ENCODE measurements at places on chromosomes 6 and 20.
A peak's percentile ranks its signal among the peaks of the same experiment; 100 is the strongest.

GRCh38 chr6:135228486-135228885 is 47.4 kb downstream of the MYB start:
- DNase-seq = no peak

GRCh38 chr6:14757418-14757817 is 488.5 kb upstream of the JARID2 start:
- no peak for DNase-seq

- no peak for DNase-seq
Measured at GRCh38 chr20:44050925-44051660, 135.9 kb downstream of the JPH2 start.

DNA sequence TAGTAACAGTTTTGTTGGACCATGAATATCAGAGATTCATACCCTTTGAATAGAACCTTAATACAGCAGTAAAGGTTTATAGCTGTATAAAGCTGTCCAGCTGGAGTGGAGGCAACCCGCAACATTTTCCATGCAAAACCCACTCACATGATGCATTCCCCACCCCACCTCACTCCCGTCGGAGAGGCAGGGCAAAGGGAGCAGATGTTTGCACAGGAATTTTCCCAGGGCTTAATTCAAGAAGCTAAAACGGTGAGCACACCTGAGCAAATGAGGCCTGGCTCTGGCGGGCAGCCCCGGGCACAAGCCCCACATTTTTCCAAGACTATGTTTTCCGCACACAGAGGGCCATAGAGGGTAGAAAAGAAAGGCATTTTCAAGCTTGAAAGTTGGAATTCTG is 191.7 kb downstream of the FOXC1 start:
- DNase-seq = no peak

GRCh38 chr6:31203345-31203979 is 33.0 kb upstream of the POU5F1 start:
- no peak for DNase-seq

- peak; percentile 17 for DNase-seq
Measured at GRCh38 chr6:170279977-170280688, 10.7 kb downstream of the DLL1 start.

- no peak for DNase-seq
Measured at GRCh38 chr6:159445351-159445750, 247.7 kb downstream of the SOD2 start.

GRCh38 chr6:44439270-44440045 is 52.0 kb downstream of the CDC5L start:
- DNase-seq = no peak

GRCh38 chr6:132537145-132537544 is 932 bp upstream of the TAAR9 start:
- DNase-seq = no peak

- DNase-seq = no peak
Measured at GRCh38 chr6:37050045-37050853, 44.8 kb downstream of the FGD2 start.

DNA sequence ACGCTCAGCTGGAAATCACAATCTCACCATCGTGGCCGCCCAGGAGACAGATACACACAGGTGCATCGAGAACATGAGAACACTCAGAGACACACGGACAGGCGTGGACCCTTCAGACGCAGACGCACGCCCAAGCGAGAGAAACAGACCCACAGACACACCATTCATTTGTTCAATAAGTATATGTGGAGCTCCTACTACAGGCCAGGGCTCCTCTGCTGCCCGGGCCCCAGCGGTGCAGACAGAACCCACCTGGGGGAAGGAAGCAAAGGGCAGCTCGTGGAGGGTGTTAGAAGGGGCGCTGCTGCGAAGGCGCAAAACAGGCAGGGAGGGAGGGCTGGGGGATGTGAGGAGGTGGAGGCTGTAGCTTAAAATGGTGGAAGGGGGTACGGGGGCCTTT is 39.2 kb downstream of the SRC start:
- no peak for DNase-seq

GRCh38 chr6:21946298-21946783 is 350.5 kb downstream of the PRL start:
- no peak for DNase-seq

- DNase-seq = peak; percentile 77
Measured at GRCh38 chr6:128158496-128158895, 257.6 kb upstream of the THEMIS start.

DNA sequence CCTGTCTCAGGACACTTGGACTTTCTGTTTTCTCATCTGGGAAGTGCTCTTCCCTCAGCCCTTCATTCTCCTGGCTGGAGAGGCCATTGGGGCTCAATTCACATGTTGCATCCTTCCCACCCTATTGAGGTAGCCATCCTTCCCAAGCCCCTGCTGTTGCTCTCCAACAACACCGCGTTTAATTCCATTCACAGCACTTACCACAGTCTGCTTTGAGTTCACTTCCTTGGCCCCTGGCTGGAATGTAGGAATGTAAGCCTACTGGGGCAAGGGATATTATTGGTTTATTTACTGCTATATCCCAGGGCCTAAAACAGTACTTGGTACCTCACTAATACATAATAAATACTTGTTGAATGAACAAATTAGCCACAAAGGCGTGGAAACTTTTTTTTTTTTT is 6.7 kb upstream of the GFOD1 start:
- no peak for DNase-seq

DNA sequence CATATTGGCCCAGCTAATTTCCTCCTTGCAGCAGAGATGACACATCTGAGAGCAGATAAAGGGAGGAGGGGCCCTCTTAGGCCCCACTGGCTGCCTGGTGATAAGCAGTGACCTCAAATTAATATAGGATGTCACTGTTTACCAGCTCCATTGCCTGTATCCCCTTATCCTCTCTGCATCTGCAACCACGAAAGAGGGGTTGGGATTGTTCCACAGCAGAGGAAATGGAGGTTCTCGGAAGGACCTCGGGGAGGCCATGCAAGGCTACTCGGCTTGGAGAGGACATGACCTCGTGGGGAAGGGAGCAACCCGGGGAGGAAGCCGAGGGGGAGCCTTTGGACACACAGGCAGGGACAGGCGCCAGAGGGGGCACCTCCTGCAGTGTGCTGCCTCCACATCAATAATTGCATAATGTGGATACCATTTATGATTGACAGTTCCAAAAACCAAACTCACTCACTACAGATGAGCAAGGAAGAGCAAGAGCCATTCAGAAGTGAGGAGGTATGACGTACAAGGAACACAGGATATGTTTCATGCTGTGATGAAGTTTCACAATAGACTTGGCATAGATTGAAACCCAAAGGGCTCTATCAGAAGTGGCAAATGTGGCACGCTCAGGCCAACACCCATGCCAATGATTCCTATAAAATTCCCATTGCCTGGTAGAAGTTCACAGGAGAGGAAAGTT is 177.2 kb upstream of the RNF24 start:
- no peak for DNase-seq

GRCh38 chr6:1558388-1558787 is 51.3 kb upstream of the FOXC1 start:
- DNase-seq = no peak

DNA sequence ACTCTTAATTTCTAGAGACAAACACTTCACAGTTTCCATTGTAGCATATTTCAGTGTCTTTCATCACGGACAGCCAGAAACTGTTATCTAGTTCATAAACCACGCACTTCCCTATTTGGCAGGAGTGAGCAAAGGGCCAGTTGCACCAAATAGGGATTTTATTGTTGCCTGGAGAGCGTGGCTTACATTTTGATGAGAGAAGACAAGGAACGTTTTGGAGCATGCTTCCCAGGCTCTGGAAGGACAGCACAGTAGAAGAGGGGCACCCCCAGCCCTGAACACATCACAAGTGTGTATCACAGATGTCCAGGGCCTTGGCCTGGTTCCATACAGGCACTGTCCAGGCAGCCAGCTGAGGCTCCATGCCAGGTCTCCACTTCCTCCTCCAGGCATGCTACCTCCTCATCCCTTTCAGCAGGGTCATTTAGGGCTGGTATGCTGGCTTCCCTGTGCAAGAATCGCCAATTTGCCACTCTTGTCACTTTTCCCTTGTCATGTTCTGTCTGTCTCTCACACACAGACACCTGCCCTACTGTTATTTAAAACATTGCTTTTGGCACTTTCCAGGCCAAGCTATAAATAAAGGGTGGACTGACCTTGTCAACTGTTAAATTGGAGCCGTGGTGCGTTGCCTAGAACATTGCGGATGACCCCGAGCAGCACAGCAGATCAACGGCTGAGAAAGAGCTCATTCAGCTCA is 235.0 kb upstream of the GMDS start:
- no peak for DNase-seq

GRCh38 chr20:18197382-18198070 is 59.9 kb downstream of the KAT14 start:
- no peak for DNase-seq

- no peak for DNase-seq
Measured at GRCh38 chr6:2733736-2734480, 16.8 kb downstream of the MYLK4 start.

- no peak for DNase-seq
Measured at GRCh38 chr20:24951536-24952083, 2.5 kb downstream of the CST7 start.

GRCh38 chr20:14783766-14784165 is 446.4 kb upstream of the FLRT3 start:
- no peak for DNase-seq

DNA sequence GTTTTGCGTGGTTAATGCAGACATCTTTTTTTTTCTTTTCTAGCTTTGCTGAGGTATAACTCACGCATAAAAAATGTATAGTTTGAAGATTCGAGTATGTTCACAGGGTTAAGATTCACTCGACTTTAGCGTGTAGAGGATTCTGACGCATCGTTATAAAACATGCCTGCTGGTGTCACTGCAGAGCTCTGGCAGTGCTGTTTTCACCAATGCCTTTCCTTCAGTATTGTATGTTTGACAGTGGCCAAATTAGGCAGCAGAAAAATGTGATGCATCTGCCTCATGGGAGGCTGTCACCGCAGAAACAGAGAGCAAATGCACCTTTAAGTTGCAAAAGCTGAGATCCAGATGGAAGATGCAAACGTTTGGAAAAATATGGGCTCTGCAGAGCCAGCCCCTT is 18.0 kb upstream of the SIRPB2 start:
- DNase-seq = peak; percentile 36

- DNase-seq = no peak
Measured at GRCh38 chr6:129515004-129515403, 195.0 kb downstream of the ARHGAP18 start.

GRCh38 chr6:137697267-137697938 is 169.7 kb upstream of the TNFAIP3 start:
- DNase-seq = peak; percentile 97

DNA sequence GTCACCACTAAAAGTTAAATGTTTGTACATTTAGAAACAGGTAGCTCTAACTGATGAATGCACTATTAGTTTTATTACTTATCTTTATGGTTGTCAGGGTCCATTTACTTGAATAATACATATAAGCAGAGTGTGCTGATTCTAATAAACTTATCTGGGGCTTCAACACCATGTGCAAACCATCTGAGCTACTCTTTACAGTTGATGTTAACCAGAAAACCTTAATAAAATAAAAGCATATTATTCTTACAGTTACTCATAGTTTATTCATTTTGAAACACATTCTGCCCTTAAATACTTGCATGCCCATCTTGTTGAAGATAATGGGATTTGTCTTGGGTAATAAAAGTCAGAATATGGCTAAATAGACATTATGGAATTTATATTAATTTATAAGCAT is 1042.2 kb downstream of the EPHA7 start:
- no peak for DNase-seq

DNA sequence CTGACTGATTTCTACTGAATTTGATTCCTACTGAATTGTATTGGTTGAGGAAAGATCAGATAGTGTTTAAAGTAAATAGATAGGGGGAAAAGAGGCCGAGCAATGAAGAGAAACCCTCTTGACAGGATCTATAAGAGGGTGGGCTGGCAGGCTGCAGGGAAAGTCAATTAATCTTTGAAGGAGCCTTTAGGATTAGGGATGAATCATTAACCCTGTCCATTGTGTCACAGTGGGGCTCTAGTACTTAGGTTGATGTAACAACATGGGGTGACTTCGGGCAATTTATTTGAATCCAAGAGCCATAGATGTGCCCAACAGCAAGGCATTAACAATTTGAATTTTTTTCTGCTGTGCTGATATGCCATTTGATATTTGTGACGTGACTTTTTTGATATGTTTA is 7.5 kb downstream of the RFX6 start:
- DNase-seq = no peak

DNA sequence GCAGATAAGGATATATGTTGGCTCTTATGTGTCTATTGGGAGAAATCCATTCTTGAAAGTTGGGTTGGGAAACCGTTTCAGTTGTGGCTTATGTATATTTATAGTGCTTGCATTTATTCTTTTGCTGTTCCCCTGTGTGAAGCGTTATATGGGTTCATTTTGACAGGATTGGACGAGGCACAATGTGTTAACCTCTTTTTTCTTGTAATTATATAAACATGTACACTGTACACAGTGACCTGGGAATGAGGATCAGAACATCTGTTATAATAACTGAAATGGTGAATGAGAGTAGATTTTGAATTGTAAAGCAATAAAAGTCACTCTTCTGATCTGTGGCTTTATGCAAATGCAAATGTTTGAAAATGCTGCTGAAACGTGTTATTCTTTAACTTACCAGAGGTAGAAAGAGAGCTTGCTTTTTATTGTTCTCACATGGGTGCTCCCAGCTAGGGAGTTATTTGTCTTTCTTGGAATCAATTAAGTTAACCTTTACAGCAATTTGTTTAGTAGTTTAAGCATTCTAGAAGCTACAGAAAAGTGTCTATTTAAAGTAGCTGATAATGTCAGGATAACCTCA is 213.7 kb downstream of the GRIK2 start:
- DNase-seq = no peak

GRCh38 chr6:105389543-105389942 is 13.3 kb downstream of the PREP start:
- DNase-seq = no peak

GRCh38 chr6:108581237-108581931 is 20.7 kb downstream of the FOXO3 start:
- peak; percentile 62 for DNase-seq

- DNase-seq = no peak
Measured at GRCh38 chr6:36682328-36683144, 4.0 kb downstream of the CDKN1A start.

DNA sequence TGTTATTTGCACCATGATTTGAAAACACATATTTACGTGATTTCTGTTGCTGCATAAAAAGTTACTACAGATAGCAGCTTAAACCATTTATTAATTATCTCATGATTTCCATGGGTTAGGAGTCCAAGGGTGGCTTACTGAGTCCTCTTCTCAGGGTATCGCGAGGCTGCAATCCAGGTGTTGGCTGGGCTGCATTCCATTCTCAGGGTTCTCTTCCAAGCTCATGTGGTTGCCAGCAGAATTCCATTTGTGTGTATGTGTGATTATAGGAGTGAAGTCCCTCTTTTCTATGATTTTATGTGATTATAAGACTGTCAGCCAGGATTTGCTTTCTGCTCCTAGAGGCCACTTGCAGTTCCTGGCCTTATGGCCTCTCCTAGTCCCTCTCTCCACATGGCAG is 135.1 kb downstream of the FAM83B start:
- no peak for DNase-seq

GRCh38 chr20:39789411-39789810 is 827.3 kb downstream of the DHX35 start:
- no peak for DNase-seq

DNA sequence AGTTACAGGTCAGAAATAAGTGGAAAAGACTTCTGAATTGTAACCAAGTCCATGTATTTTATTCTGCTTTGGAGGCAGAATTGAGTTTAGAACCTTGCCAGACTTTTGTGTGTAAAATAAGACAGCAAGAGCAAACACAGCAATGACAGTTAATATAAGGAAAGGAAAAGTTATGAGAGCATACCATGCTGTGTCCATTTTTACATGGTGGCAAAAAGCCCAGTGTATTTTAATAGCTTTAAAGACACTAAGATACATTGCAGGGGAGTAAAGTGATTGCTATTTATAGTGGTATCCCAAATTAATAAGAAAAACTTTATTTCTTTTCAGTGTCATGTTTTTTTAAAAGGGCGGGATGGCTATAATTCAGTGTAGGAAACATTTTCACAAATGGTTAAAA is 45.2 kb downstream of the CDC5L start:
- DNase-seq = no peak
